Mammary epithelial cell (primary cell): ENCODE measurements at places on chromosomes 3 and 15. TPM values are rescaled to one million over a fixed set of nuclear protein-coding genes. Genes with fewer than 3 reads are reported as not detected.

The GAP43 gene
- not detected in 2 replicates for total RNA-seq

The FRG2C gene
- total RNA-seq = not detected

The GABRR3 gene
- not detected in 2 replicates for total RNA-seq

The CLDN18 gene
- total RNA-seq = not detected in 2 replicates

The EID1 gene
- 84.6 and 90.3 TPM in 2 replicates for total RNA-seq

The ACTC1 gene
- total RNA-seq = not detected in 2 replicates

The GPR160 gene
- 0.33 TPM for total RNA-seq

The GOLGA6L24 gene
- not detected for total RNA-seq

The CCDC80 gene
- total RNA-seq = 56.8 TPM

The A4GNT gene
- total RNA-seq = not detected in 2 replicates

The CHRFAM7A gene
- total RNA-seq = 0.33 TPM

The PTPN9 gene
- total RNA-seq = 38.0 and 40.1 TPM in 2 replicates

The INSYN1 gene
- 1.3 TPM for total RNA-seq

The GRM2 gene
- total RNA-seq = 0.12 TPM in 1 of 2 replicates, not detected in the other

The LRRC15 gene
- not detected in 2 replicates for total RNA-seq

The NKIRAS1 gene
- 8.8 TPM for total RNA-seq

The P2RY12 gene
- total RNA-seq = not detected

The GOLGA6L7 gene
- total RNA-seq = not detected in 2 replicates

The ADAMTS9 gene
- 3.7 and 7.5 TPM in 2 replicates for total RNA-seq

The FHIT gene
- 6.3 TPM for total RNA-seq

The GCHFR gene
- total RNA-seq = 1.2 TPM in 1 of 2 replicates, not detected in the other

The CDHR4 gene
- 0.40 TPM in 1 of 2 replicates, not detected in the other for total RNA-seq

The CPNE9 gene
- not detected for total RNA-seq

The HRH1 gene
- total RNA-seq = 0.28 TPM in 1 of 2 replicates, not detected in the other

The LMAN1L gene
- total RNA-seq = 0.14 TPM in 1 of 2 replicates, not detected in the other

The QARS1 gene
- total RNA-seq = 355 TPM

The CLASP2 gene
- 54.8 and 64.7 TPM in 2 replicates for total RNA-seq

The PPP1R14D gene
- not detected in 2 replicates for total RNA-seq

The FILIP1L gene
- total RNA-seq = 7.0 and 7.4 TPM in 2 replicates

The KY gene
- 0.33 TPM for total RNA-seq

The MELTF gene
- total RNA-seq = 5.7 and 5.8 TPM in 2 replicates

The NEK10 gene
- 2.7 TPM for total RNA-seq

The SNTN gene
- total RNA-seq = not detected in 2 replicates

The CCR9 gene
- not detected in 2 replicates for total RNA-seq

The MUC13 gene
- total RNA-seq = not detected in 2 replicates

The ALDH1A3 gene
- total RNA-seq = 228 and 347 TPM in 2 replicates

The NEIL1 gene
- 7.7 TPM for total RNA-seq

The VEPH1 gene
- total RNA-seq = not detected in 2 replicates

The CPLX3 gene
- total RNA-seq = not detected

The DNAH12 gene
- 0.24 TPM in 1 of 2 replicates, not detected in the other for total RNA-seq

The CCR5 gene
- not detected in 2 replicates for total RNA-seq

The GALNT15 gene
- total RNA-seq = under 0.01 TPM

The PLA2G4E gene
- total RNA-seq = not detected

The FNDC3B gene
- total RNA-seq = 200 TPM

The ANKUB1 gene
- not detected in 2 replicates for total RNA-seq
